ENCODE measurements at places on chromosomes 1 and 21.
A peak's percentile ranks its signal among the peaks of the same experiment; 100 is the strongest.

- DNase-seq, result no peak
These were observed 2.5 kb upstream of the JUN start for GRCh38 chr1:58786184-58786926.

DNA sequence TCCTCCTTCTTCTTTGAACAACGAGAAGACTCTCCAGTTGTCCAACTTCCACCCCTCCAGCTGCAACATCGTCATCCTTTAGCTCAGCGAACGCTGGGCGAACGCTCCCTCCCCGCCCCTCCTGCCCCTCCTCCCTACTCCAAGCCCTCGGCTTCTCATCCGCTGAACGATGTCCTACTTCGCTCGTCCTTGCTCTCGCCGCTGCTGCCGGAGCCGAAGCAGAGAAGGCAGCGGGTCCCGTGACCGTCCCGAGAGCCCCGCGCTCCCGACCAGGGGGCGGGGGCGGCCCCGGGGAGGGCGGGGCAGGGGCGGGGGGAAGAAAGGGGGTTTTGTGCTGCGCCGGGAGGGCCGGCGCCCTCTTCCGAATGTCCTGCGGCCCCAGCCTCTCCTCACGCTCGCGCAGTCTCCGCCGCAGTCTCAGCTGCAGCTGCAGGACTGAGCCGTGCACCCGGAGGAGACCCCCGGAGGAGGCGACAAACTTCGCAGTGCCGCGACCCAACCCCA is at the start of gene BCAN:
Gene BCAN, plus strand, starts transcription at position 357 of the 504 bp plus-strand sequence. CDS start 3,938 bp downstream, outside the sequence.
- DNase-seq, result no peak

- DNase-seq, result no peak
These were observed 42.0 kb upstream of the LHX8 start for GRCh38 chr1:75092141-75092540.

DNA sequence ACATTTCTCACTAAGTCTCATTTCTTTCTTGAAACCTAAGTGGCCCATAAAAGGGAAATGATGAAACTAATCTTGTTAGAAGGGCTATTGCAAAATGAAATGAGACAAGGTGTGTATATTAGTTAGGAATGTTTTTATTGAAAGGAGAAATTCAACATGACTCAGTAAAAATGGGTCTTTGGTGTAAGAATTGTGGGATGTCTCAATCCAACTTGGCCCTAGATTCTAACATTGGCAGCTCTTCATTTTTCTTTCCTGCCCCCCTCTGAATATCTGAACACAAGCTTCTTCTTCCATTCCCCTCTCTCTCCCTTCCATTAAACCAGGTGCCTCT is 26.8 kb upstream of the TARBP1 start:
- no peak for DNase-seq

GRCh38 chr1:198523182-198523950 is 17.1 kb downstream of the ATP6V1G3 start:
- no peak for DNase-seq

DNA sequence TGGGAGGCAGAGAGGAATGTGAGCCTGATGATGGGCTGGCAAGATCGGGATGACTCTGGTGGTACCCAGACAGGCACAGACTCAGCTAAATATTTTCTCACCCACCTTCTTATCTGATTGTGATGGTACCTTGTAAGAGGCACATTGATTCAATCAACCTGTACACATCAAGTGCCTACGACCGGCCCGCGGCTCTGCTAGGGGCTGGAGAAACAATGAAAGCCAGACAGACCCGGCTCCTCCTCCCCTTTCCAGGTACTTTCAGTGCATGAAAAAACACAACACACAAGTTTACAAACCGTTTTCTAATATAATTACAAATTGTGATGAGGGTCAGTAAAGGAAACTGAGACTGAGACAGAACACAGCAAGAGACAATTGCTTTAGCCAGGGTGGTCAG is 115.0 kb downstream of the LACTBL1 start:
- DNase-seq, result no peak

GRCh38 chr1:235671992-235672391 is 22.4 kb upstream of the GNG4 start:
- DNase-seq, result no peak

DNA sequence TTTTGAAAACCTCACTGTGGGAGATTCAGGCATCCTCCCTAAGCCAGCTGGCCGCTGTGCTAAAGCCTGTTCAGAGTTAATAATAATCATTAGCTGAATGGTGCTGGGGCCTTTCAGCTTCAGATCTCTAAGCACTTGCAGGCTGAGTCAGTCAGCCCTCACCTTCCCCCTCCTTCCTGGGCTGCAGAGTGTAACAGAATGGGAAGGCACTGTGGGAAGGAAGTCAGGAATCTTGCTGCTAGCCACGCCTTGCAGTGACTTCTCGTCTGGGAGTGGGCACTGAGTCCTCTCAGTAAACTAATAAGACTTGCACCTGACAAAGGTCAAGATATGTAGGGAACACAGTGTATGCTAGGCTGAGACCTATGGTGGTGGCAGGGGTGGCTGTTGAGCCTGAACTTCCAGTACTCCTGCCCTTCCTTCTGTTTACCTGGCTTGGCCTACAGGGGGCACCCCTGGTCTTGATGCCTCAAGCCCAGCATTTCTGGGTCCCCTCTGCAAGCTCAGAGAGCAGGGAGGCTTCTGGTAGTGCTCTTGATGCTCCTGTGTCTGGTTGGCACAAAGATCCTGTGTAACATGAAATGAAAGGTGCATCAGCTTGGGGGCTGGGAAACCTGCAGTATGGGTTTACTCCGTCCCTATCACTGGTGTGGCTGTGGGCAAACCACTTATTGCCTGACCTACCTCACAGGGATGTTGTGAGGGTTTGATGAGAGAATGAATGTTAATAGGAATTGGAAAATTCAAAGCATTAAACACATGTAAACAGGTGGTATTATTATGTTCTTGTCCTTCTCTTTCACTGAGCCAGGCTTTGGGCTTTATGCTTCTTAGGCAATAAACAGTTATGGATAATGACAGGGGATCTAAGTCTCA is 6.0 kb downstream of the CYB561D1 start:
- peak; percentile 24 for DNase-seq

DNA sequence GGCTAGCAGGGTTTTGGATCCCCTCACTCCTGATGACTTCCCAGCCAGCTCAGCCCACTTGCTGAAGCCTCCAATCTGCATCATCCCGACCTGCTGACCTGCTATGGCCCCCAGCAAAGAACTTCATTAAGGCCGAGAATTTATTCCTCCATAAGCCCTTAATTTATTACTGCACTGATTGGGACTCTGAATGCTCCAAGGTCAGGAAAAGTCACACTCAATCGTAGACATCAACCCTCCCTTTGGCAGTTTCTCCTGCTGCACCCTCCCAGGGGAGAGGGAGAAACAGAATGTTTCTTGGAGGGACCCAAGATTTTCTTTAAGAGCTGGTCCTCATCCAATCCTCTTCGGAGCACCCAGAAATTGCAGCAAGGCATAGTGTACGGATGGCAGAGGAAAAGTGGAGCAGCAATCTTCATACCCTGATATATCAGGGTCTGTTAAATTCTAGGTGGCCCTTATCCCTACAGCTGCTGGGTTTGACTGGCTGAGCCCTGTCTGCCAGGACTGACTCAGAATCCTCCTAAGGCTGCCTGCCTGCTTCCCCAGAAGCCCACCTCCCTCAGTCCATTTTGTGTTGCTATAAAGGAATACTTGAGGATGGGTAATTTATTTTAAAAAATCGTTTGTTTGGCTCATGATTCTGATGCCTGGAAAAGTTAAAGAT is 62.2 kb downstream of the DMAP1 start:
- no peak for DNase-seq

DNA sequence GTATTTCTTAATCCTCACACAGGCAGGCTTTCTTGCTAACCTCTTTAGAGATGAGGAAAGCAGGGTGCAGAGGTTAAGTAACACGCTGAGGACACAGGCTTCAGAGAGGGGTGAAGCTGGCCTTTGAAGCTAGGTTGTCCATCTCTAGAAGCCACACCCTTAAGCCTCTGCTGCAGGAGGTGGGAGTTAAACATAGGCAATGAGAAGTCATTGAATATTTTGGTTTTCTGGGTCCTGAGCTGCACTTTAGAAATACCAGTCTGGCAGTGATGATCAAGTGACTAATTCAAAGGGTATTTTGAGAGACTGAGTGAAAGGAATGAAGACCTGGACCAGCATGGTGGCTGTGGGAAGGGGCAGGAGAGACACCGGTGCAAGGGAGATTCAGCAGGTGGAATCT is 9.9 kb downstream of the KCNJ15 start:
- no peak for DNase-seq

- DNase-seq, result no peak
These were observed 25.5 kb downstream of the PTGS2 start for GRCh38 chr1:186654741-186655140.

GRCh38 chr1:206435445-206435844 is 34.8 kb upstream of the IKBKE start:
- DNase-seq, result no peak

GRCh38 chr1:220420726-220421125 is 107.2 kb upstream of the MARK1 start:
- DNase-seq, result no peak
